ENCODE measurements at places on chromosomes 3 and 15.

DNA sequence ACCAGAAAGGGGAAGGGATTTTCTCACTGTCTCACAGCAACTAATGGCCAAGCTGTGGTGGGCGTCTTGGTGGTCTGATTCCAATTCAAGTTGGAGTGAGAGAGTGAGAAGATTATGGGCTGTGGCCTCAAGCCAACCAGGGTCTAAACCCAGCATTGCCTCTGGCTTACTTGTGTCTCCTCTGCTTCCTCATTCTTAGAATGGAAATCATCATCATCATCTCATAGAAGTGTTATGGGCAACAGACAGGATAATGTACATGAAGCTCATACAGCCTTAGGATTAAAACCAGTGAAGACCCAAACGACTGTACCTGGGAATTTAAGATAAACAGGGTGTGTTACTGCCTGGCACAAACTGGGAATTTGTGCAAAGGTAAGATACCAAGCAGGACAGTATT is 29.1 kb upstream of the IREB2 start:
- no peak for DNase-seq

DNA sequence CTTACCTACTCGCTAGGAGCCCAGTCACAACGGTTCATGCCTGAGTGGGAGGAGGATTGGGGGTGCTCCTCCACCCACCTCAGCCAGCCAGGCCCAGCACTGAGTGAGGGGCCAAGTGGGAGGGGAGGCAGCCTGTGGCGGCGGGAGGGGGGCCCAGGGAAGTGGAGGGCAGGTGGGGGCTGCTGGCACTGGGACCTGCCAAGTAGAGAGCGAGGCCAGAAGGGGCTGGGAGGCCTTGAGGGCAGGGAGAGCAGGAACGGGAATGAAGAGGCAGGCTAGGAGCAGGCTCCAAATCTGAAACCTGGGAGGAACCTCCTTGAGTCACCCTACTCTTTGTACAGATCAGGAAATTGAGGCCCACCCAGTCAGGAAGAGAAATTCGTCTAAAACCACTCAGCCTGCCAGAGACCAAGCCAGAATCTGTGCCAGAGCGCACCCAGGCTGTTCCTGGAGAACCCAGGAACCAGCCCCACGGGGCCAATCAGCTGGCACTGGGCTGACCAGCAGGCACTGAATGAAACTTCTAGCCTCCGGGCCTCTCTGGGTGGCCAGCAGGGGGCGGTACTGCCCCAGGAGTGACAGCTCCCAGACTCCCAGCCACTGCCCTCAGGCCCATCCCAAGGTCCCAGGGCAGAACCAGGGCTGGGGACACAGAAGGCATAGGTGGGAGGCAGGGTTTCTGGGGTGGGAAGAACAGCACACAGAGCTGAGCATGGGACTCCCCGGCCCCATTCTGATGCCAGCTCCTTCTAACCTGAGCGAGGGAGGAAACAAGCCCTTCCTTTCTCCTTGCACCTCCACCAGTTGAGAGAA is 14.8 kb upstream of the CYP11A1 start:
- peak; percentile 92 for DNase-seq

DNA sequence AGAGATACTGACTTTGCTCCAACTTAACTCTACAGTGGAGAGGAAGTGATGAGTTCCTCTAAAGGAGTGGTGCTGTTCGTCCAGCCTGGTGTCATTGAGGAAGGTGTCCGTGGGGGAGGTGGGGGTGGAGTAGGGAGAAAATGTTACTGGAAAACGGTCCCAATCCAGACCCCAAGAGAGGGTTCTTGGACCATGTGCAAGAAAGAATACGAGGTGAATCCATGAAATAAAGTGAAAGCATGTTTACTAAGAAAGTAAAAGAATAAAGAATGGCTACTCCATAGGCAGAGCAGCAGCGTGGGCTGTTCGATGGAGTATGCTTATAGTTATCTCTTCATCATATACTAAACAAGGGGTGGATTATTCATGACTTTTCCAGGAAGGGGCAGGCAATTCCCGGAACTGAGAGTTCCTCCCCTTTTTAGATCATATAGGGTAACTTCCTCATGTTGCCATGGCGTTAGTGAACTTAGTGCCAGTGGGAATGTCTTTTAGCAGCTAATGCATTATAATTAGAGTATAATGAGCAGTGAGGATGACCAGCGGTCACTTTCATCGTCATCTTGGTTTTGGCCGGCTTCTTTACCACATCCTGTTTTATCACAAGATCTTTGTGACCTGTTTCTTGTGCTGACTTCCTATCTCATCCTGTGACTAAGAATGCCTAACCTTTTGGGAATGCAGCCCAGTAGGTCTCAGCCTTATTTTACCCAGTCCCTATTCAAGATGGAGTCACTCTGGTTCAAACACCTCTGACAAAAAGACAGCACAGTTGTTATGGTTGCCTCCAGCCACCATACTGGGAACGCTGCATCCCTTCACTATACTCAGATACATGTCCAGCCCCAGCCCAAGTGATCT is 38.6 kb downstream of the CLEC3B start:
- no peak for DNase-seq

- no peak for DNase-seq
These were observed 120.9 kb downstream of the LIPC start for GRCh38 chr15:58552505-58553364.

- DNase-seq, result no peak
These were observed 24.2 kb upstream of the BNC1 start for GRCh38 chr15:83308671-83309070.

DNA sequence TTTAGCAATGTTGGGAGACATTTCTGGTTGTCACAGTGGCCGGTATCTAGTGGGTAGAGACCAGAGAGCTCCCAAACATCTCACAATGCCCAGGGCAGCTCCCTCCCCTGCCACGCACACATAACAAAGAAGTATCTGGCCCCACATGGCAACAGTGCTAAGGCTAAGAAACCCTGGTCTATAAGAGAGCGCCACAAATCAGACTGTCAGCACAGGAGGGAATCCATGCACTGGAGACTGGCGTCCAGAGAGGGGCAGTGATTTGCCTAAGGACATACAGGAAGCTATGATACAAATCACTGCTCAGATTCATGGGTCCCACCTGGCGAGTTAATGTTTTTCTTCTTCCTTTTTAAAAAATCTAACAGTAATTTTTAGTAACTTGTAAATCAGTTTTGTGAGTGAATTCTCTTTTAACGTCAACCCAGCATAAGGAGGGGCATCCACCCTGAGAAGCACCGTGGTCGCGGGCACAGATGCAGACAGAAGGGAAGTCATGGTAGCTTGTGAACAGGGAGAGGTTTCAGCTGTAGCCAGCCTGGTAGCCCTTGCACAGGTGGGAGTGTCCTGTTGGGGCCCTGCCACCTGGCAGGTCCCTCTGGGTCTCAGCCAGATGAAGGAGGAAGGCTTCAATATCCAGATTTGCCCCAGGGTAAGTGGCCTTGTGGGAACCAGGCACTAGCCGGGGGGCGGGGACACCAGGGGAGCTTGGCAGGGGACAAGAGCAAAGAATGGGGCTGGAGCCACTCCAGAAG is 8.7 kb downstream of the ISG20 start:
- DNase-seq, result no peak

GRCh38 chr3:129461461-129462146 is 21.6 kb downstream of the IFT122 start:
- DNase-seq, result no peak

DNA sequence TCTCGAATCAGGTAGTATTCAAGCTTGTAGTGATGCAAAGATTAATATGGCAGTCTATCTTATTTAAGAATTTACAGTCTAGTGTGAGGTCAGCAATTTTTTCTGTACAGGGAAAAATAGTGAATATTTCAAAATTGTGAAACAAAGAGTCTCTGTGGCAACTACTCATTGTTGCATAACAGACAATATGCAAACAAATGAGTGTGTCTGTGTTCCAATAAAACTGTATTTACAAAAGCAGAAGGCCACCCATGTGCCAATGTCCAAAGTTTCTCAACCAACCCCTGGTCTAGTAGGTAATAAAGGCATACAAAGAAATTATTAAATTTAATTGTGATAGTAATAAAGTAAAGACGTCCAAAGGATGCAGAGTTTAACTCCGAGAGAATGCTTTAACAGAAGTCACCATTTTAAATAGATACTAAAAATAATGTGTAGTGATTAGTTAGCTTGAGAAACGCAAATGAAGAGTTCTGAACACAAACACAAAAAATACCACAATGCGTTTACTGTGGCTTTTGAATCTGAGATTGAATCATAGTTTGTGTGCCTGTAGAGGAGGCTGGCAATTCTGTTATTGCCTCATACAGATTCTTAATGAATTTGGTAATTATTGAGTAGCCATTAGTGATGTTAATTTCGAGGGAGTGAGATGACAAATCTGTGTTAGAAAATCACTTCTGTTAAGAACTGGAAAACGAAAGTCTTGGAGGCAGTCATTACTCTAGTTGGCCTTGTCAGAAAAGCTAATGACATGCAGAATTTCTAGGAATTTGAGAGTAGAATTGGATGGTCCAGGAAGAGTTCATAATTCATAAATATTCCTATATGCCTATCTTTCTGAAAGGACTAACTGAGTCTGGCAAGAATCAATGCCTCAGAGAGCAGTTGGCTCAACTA is 48.7 kb downstream of the CADM2 start:
- no peak for DNase-seq

GRCh38 chr3:183306798-183307671 is 54.0 kb downstream of the B3GNT5 start:
- no peak for DNase-seq

GRCh38 chr3:39385456-39386090 is 2.4 kb downstream of the SLC25A38 start:
- DNase-seq, result no peak

DNA sequence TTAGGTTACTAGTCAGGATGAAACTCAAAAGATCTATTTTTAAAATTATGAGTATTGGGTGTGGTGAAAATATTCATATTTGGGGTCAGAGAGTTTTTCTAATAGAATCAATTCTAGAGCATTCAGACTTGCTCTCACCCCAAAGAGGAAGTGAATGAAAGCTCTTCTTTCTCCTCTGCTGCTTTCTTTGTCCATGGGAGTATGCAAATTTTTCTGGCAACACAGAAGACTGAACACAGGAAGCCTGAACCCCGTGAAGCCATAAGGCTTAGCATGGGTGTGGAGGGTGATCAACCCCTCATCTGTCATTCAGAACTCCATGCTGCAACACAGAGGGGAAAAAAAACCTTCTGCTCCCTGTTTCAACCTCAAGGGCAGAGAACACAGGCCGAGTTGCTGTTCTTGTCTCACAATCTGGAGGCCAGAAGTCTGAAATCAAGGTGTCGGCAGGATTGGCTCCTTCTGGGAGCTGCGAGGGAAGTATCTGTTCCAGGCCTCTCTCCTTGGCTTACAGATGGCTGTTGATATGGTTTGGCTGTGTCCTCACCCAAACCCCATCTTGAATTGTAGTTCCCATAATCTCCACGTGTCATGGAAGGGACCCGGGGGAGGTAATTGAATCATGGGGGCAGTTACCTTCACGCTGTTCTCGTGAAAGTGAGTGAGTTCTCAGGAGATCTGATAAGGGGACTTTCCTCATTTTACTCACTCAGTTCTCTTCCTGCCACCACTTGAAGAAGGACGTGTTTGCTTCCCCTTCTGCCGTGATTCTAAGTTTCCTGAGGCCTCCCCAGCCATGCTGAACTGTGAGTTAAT is 33.7 kb upstream of the CD47 start:
- peak; percentile 36 for DNase-seq

DNA sequence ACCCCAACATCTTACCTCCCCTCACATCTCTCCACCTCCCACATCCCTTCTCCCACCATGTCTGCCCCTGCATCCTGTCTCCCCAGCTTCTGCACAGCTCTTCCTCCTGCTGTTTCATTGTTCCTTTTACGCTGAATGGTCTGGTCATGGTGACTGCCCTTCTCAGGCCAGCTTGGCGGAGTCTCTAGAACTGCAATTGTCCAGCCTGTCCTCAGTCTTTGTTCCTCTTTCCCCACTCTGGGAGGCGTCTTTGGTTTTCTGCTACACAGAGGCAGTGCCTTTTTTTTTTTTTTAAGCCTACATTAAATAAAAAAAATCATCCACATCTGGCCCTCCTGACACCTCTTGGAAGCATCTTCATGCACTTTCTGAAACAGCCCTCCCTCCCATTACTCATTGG is 49.1 kb upstream of the SEC22A start:
- peak; percentile 29 for DNase-seq

- DNase-seq, result no peak
These were observed 49.8 kb upstream of the PXYLP1 start for GRCh38 chr3:141181819-141182218.

All from kidney (tissue), 22 donors.